Right lung (tissue), 10 donors: ENCODE measurements at places on chromosomes 5 and 9.

DNA sequence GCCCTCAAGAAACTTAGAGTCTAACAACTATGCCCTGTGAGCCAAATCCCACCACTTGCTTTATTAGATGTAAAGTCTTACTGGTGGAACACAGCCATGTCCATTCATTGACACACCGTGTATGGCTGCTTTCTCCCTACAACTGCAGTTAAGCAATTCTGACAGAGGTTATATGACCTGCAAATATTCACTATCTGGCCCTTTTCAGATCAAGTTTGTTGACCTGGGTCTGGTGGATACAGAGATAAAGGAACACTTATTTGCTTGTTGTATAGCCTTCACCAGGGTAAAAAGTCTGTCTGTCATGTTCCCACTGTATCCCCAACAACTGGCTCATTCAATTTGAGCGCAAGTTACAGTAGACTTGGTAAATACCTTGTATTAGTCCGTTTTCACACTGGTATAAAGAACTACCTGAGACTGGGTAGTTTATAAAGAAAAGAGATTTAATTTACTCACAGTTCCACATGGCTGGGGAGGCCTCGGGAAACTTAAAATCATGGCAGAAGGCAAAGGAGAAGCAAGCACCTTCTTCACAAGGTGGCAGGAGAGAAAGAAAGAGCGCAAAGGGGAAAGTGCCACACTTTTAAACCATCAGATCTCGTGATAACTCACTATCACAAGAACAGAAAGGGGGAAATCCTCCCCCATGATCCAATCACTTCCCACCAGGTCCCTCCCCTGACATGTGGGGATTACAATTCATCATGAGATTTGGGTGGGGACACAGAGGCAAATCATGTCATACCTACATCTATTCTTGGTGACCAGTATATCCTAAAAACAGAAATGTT is 27.9 kb downstream of the DEPDC1B start:
- DNase-seq, result no peak

GRCh38 chr5:64384765-64385164 is 121.0 kb upstream of the RGS7BP start:
- no peak for DNase-seq

GRCh38 chr9:131312822-131313770 is 23.6 kb downstream of the PLPP7 start:
- DNase-seq, result no peak

GRCh38 chr9:121225240-121225639 is 23.6 kb upstream of the RAB14 start:
- no peak for DNase-seq

DNA sequence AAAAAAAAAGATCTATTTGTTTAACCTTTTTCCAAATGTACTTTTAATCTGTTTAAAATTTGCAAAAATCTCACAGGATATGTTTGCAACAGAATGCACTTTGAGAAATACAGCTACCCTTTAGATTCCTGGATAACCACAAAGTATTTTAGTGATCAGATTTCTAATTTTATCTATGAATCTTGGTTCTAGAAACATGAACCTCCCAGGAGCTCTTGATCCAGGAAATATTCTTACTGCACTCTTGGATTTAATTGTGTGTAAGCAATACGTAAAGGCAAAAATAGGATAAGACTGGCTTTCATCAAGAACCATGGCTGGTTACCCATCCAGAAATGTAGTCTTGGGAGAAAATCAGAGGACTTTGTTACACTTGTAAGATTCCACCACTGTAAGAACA is 1581.8 kb upstream of the WWC1 start:
- no peak for DNase-seq

- no peak for DNase-seq
Observed at GRCh38 chr5:139633295-139634027, 14.7 kb upstream of the CXXC5 start.

DNA sequence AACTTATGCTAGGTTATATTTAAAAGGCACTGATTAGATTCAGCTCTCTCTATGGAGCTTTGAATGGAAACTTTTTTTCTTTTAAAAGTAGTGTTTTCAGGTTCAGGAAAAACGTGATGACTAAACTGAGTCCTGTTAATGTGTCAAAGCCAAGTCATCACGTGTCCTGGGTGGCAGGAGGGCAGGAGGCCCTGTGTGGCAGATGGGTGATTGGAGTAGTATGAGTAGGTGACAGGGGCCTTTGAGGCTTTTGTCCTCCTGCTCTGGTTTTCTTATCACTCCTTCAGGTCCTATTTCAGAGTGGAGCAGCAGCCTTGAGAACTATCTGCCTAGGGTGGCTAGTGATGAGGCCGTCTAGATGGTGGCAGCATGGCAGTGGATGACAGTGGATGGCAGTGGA is 17.7 kb upstream of the CARTPT start:
- no peak for DNase-seq

- no peak for DNase-seq
Observed at GRCh38 chr9:114093031-114093471, 6.0 kb downstream of the KIF12 start.

GRCh38 chr5:140292212-140293036 is 10.5 kb downstream of the PFDN1 start:
- no peak for DNase-seq

DNA sequence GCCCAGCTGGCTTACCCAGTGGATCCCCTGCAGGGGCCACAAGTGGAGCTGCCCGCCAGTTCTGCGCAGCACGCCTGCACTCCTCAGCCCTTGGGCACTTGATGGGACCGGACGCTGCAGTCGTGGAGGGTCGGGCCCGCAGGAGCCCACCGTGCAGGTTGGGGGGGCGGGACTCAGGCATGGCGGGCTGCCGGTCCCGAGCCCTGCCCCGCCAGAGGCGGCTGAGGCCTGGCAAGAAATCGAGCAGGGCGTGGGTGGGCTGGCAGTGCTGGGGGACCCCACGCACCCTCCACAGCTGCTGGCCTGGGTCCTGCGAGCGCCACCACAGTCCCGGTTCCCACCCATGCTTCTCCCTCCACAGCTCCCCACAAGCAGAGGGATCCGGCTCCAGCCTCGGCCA is 19.2 kb upstream of the BTNL3 start:
- no peak for DNase-seq

DNA sequence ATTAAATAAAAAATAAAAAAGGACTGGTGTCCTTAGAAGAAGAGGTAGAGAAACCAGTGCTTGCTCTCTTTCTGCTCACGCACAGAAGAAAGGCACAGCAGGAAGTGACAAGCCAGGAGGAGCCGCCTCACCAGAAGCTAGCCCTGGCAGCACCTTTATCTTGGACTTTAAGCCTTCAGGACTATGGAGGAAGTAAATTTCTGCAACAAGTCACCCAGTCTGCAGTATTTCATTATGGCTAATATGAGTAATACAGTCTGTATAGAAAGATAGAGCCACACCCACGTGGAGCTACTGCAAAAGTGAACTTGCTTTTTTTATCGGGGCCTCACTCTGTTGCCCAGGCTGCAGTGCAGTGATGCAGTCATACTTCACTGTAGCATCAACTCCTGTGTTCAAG is 68.4 kb downstream of the PDZD2 start:
- DNase-seq, result no peak

DNA sequence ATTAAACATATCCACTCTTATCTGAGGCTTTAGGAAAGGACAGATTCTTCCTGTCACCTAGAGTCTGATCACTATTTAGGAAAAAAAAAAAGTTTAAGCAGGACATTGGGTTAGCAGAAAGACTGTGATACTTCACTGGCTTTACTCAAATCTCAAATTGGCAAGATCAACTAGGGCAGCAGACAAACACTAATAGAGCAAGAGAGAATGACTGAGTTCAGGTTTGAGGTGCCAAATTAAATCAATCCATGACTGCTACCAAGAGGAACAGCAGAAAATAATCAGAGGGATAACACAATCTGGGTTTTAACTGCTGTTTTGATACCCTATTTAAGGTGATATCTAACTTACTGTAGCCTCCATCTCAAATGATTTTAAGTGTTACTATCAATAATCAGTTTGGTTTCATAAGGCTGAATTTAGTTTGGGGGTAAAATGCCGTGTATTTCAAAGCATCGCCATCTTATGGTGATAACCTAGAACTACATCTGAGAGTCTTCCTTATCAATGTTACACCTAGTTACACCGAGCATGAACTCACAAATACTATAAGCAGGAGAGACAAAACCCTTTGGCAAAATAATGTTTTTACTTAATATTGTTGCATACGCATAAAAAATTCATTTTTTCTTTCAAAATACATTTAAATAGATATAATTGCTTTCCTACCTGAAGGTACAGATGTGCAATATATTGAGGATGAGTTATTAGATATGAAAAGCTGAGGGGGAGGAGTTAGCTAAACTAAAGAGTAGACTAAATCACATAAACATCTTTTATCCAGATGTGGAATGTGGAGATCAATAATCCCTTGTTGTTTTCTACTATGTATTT is 286.4 kb upstream of the CDH12 start:
- DNase-seq, result no peak

- DNase-seq, result no peak
Observed at GRCh38 chr5:5218396-5218795, 78.3 kb downstream of the ADAMTS16 start.

GRCh38 chr9:117178596-117179375 is 236.1 kb downstream of the ASTN2 start:
- no peak for DNase-seq

- DNase-seq, result no peak
Observed at GRCh38 chr9:130892477-130893304, 3.9 kb downstream of the QRFP start.

DNA sequence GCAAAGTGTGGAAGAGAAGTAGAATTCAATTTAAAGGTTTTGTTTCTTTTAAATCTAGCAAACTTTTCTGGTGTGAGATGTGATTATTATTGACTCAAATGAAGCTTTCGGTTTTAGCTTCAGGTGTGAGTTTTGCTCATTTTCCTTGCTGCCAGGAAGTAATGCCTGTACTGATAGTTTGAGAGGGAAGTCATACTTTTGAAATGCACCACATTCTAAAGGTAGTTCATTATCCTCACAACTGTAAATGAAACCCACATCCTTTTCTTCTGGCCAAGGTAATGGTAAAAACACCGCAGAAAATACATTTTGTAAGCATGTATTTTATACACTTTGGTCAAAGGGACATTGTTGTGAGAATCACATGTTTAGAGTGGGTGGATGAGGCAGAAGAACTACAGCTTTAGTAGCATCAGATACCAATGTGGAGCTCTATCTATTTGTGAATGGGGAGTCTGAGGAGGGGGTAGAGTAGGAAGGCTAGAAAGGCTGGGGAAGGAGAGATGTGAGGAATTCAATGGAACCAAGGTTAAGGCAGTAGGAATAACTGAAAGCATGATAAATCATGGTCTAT is 167.0 kb upstream of the CDKN2B start:
- DNase-seq, result no peak

DNA sequence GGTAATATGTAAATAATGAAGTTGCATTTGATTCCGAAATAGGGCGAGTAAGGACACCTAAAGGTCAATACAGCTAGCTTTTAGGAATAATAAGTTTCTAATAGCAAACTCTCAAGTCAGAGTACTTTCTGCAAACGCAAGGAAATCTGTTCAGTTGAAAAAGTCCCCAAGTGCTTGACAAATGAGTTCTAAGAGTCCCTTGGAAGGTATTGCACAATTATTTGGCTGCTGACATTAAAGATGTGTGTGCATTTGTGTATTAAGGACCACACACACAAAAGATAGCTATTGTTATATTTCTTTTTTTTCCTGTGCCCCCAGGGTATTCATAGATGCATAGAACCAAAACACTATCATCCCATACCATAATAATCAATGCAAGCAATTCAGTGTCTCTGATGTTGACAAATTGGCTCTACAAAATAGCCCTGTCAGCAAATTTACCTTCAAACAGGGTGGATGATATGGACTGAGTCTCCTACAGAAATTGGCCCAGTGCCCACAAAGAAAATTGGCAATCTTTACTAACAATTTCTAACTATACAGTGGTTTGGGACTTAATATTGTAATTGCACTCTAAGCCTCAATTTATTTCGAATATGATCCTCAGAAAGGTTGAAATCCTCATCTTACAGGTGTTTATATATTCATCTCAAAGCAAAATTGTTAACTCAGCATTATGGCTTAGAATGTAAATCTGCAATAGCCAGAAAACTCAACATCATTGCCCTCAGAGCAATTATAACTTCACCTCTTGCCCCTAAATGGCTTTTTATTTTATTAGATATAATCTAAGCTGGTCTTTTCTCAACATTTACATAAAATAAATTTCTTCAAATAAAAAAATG is 827.2 kb downstream of the MAT2B start:
- no peak for DNase-seq

GRCh38 chr9:16817002-16817401 is 53.5 kb downstream of the BNC2 start:
- no peak for DNase-seq

- DNase-seq, result no peak
Observed at GRCh38 chr5:88858392-88858791, 24.6 kb downstream of the MEF2C start.

- peak; percentile 83 for DNase-seq
Observed at GRCh38 chr5:136082390-136083193, 50.1 kb upstream of the SMAD5 start.
